Stimulated activated CD4-positive, alpha-beta T cell treated with anti-CD3 and anti-CD28 coated beads, Interleukin-1b, Interleukin-23, amount 100 ng/mL, for 1 hour (primary cell): ENCODE measurements at places on chromosomes 5 and 9.

- no peak for DNase-seq
Observed at GRCh38 chr9:113504725-113505590, 41.4 kb downstream of the RGS3 start.

DNA sequence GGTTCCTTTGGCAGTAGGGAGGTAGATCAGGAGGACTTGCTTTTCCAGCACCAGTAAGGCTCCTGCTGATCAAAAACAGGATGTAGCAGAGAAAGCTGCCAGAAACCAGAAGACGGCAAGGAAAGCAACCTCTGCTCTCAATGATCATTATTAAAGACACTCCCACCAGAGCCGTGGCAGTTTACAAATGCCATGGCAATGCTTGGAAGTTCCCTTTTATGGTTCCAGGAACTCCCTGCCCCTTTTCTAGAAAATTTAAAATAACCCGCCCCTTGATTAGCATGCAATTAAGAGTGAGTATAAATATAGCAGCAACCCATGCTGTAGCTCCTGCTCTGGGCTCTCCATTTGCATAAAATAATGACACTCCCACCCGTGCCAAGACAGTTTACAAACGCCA is 16.1 kb downstream of the EQTN start:
- DNase-seq: no peak

DNA sequence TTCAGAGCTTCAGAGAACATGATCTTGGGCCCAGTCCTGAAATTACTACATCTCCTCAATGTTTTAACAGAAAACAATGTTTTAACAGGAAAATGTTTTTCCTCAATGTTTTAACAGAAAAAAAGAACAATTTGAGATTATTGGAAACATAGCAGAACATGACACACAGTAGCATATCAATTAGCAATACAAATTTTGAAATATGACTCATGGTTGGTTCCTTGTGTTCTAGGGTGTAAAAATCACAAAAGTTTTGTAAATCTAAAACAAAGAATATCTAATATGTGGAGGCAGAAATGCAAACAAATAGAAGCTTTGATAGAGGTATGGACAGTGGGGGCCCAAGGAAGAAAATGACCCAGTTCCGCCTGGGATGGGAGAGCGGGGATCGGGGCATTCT is 22.8 kb upstream of the ARSB start:
- DNase-seq: no peak

DNA sequence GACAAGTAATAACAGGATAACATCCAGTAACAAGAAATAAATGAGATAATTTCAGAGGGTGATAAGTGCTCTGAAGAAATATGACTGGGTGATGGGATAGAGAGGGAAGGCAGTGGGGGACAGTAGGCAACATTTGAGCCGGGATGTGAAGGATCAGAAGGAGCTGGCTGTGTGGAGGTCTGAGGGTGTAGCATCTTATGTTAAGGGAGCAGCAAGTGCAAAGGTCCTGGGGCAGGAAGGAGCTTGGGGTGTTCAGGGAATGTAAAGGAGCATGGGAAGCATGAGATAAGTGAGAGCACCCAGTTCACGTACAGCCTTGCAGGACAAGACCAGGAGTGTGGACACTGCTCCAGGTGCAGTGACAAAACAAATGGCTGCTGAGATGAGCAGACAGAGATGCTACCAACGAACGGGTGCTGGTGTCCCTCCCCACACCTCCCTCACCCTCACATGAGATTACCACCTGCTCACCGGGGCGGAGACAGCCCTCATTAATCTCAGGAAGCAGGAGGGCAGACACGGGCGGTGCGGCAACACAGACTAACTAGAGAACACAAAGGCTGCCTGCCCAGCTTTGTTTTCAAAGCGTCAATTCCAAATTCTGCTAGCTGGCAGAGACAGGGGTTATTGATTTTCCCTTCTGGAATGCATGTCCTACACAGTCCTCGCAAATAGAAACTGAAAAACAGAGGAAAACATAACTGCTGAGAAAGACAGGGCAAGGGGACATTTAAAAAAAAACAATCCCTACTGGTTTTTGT is 298.1 kb upstream of the PANK3 start:
- no peak for DNase-seq

- DNase-seq: no peak
Observed at GRCh38 chr9:30915451-30915850, 1469.0 kb upstream of the ACO1 start.

- DNase-seq: no peak
Observed at GRCh38 chr5:9362600-9362999, 183.3 kb downstream of the SEMA5A start.

DNA sequence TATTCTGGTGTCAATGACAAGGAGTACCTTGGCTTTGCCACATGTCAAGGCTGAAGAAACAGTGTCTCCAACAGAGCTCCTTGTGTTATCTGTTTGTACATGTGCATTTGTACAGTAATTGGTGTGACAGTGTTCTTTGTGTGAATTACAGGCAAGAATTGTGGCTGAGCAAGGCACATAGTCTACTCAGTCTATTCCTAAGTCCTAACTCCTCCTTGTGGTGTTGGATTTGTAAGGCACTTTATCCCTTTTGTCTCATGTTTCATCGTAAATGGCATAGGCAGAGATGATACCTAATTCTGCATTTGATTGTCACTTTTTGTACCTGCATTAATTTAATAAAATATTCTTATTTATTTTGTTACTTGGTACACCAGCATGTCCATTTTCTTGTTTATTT is 19.8 kb downstream of the CD274 start:
- no peak for DNase-seq

DNA sequence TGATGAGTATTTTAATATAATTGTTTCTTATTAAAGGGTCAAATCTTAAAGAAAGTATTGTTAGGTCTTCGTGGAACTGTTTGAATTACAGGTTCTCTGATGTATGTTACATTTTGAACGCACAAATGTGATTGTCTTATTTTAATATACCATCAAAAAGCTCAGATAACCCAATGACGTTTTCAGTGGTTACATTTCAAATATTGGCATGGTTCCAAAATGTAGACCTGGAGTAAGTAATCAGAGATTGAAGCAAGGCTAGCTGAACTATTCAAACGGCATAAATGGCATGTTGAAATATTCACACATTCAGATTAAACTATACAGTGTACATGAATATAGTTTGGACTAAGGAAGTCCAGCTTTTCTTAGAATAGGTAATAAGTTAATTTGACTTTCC is 281.7 kb upstream of the EFNA5 start:
- no peak for DNase-seq

GRCh38 chr5:140398379-140398811 is 3.2 kb upstream of the ANKHD1 start:
- no peak for DNase-seq

GRCh38 chr9:137011156-137011555 is 14.8 kb upstream of the CLIC3 start:
- DNase-seq: no peak

- no peak for DNase-seq
Observed at GRCh38 chr9:122134822-122135528, 24.6 kb downstream of the NDUFA8 start.

DNA sequence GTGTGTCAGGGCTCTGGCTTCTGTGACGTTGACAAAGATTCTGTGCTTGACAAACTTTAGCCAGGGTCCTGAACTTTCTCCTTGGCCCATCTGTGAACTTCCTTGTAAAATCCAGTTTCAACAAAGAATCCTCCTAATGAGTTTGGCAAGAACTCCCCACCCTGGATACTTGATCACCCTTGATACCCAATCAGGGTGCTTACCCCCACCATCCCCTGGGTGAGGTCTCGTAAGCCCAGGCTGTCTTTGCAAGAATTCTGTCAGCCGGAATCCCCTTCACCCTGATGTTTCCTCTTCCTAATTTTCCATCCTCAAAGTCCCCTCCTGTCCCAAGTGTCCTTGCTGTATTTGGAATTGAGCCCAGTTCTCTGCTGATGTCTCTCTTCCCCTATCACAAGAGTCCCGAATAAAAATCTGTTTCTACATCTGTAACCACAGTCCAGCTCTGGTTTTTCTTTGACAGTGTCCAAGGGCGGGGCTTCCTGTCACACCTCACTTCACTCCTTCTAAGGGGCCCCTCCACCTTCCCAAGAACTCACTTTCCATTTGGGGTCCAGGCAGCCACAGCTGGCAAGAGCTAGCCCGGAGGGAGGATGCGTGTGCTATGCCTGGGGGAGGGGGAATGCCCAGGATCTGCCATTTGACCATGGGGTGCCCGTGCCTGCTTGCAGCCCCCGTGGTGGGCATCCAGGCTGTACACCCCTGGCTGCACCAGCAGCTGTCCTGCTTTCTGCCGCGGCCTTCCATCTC is 2.7 kb upstream of the CARD19 start:
- DNase-seq: no peak

GRCh38 chr5:128475693-128476092 is 62.4 kb downstream of the FBN2 start:
- no peak for DNase-seq

- DNase-seq: no peak
Observed at GRCh38 chr9:131954299-131954698, 125.4 kb downstream of the MED27 start.

GRCh38 chr9:136078024-136078423 is 17.1 kb downstream of the NACC2 start:
- no peak for DNase-seq

- no peak for DNase-seq
Observed at GRCh38 chr9:70421272-70422180, 7.1 kb upstream of the KLF9 start.

GRCh38 chr5:124745007-124745927 is 1.2 kb downstream of the ZNF608 start:
- no peak for DNase-seq

DNA sequence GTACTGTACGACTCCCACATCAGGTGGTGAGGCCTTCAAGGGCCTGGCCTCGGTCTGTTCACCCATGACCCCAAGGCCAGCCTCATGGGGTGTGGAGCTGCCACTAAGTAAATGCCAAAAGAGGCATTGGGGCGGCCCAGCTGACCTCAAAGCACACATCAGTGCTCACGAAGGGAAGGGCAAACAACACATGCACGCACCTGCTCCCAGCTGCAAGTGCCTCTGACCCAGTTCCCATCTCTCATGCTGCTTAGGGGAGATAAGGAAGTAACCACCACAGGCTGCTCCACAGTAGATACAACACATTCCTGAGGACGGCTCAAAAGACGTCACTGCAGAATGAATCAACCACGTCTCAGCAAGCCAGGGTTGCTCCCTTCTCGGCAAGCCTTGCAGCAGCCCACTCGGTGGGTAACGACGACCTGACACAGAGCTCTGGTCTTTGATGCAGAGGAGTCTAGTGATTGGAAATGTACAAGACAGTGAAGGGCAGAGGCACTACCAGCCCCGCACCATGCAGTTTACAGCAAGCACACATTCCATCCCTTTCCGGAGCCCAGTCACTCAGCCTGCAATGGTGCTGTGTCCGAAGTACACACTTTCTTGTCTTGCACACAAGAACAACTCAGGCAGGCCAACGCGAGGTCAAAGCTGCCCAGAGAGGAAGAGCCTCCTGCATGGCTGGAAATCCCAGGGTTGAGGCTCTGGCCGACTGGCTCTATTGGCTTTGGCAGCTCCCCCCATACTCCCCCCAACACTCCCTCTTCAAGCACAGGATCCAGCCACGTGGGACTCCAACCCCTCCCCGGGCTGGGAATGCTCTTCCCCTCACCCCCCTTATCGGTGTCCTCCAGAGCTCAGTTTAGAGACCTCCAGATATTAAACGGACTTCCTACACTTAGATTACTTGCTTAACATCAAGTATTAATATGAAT is 31.8 kb downstream of the FABP6 start:
- DNase-seq: no peak

DNA sequence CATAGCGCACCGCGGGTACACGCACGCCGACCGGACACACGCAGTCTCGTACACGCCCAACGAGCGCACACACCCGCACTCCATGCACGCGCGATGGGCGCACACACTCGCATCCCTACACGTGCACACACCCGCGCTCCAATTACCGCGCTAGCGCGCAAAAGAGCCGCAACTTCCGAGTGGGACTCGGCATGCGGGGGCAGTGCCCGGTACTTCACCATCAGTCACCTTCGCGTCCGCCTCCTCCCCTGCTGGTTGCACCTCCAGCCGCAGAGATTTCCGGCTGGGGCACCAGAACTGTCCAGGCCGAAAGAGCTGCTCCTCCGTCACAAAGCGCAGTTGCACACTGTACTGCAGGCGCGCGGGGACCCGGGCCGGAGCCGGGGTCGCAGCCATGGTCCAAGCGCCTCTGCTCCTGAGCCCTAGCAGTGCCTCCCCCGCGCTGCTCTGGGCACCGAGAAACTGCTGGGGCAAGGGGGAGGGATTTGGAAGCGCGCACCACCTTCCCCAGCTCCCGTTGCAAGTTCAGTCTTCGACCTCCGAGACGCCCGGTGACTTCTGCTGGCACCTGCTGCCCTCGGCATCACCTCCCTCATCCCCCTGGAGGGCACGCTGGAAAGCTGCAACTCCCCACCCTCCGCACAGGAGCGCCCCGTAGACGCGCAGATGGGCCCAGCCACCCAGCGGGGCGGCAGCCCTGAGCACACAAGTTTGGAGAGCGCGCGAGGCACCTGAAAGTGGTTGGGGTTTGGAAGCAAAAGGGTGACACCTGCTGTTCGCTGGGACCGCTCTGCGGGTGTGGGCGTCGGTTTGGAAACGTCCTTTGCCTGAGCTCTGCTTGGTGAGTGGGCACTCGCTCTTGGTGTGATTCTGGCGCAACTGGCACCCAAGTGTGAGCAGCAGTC is 337.4 kb upstream of the PUM3 start:
- DNase-seq: no peak

GRCh38 chr9:9523476-9524139 is 1089.2 kb downstream of the PTPRD start:
- DNase-seq: no peak

DNA sequence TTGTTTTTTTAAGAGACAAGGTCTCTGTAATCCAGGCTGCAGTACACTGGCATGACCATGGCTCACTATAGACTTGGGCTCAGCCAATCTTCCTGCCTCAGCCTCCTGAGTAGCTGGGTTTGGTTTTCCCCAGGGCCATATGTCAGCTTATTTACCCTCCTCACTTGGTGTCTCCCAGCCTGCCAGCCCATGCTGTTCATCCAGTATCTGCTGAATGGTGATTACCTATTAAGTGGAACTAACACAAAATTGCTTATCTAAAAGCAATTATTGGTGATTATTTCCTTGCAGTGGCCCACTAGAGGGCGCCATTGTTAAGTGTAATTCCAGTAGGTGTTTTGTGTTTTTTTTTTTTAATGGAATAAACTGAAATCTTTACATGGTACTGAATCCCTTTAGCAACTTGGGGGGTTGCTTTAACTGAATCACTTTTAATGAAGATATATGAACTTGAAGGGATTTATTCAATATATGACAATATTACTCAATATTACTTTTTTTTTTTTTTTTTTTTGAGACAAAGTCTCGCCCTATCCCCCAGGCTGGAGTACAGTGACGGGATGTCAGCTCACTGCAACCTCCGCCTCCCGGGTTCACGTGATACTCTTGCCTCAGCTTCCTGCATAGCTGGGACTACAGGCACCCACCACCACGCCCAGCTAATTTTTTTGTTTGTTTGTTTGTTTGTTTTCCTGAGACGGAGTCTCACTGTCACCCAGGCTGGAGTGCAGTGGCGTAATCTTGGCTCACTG is 13.8 kb downstream of the EXOSC2 start:
- peak; percentile 44 for DNase-seq

GRCh38 chr5:14580398-14581034 is 1.1 kb upstream of the OTULINL start:
- DNase-seq: no peak
